ENCODE measurements at places on chromosomes 3 and 15.

GRCh38 chr15:101841656-101842055 lies 29.7 kb downstream of the OR4F15 start:
- no peak for DNase-seq

GRCh38 chr3:110519071-110519470 lies 552.5 kb upstream of the NECTIN3 start:
- no peak for DNase-seq

DNA sequence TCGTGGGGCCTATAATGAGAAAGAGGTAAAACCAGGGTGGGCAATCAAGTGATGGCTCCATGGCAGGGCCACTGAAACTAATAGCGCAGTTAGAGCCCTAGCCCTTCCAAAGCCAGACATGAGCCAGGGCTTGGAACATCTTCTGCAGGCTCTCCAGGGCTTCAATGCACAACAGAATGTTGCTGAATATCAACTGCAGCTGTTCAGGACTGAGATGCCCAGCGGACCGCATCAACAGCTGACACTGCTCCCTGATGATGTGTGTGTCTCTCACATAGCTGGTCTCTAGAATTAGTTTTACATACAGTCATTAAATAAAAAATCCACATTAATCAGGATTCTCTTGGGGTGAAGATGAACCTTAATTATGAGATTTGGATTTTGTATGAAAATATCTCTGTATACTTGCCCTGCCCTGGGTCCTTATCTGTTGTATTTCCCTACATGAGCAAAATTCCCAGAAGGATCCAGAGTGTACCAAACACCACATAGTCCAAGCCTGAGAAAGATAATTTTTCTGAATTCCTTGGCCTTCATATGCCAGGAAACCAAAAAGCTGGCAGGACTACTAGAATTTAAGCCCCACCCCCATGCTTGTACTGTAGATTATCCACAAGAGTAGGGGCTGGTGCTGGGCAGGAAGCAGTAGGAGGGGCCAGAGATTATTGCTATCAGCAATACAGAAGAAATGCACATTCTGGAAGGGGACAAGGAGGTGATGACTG lies 7.7 kb upstream of the GOLGB1 start:
- DNase-seq: no peak

GRCh38 chr3:42229942-42230688 lies 35.9 kb downstream of the CCK start:
- DNase-seq: no peak

DNA sequence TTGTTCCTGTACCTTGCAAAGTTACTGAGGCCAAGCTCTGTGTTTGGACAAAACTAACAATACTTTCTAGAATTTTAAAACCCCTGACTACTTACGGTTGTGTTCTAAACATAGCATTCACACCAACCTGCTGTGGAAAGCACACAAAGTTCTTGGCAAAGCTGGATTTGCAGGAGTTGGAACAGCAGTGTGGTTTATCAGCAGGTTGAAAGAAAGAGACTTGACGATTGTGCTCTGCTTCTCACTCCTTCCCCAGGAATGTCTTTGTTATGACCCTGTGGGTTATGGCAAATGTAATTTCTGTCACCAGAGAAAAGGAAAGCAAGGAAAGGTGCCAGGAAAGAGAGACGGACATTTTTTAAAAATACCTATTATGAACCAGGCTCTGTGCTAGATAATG lies 165.5 kb upstream of the TGFBR2 start:
- DNase-seq: no peak

DNA sequence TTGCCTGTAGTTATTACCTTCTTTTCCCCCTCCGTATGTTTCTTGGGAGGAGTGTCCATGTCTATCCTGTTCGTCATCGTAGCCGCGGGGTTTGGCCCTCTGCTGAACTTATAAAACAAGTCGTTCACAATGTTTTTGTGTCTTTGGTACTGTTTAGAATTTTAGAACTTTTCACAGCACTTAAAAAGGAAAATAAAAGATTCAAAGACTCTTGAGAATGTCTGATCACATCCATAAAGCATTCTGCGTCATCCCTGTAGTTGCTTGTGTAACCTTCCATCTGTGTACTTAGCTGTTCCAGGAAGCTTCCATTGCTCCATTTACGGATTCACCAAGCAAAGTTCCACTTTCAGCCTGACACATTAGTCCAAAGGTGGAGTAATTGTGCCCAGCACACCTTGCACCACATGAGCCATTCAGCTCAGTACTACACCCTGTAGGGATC lies 677.1 kb upstream of the NR2F2 start:
- DNase-seq: no peak

DNA sequence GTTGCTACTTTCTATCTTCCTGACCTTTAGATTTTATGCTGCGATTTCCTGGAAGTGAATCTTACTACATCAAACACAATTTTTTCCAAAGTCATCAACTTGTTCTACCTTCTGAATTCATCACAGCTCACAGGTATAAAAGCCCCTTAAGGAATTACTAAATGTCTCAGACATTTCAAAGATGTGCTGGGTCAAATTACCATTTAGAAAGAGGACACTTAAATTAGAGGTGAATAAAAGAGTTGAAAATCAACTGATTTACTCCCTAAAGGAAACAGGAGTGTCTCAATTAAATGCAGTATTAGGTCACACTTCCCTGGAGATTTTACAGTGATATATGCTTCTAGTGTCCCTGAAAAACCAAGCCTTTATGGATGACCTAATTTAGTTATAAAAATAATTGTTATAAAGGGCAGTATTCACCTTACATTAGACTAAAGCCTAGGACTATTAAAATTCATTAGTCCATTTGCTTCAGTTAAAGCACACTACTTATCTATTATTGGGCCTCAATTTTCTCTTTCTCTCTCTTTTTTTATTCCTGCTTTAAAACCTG lies 128.8 kb downstream of the GMNC start:
- no peak for DNase-seq

DNA sequence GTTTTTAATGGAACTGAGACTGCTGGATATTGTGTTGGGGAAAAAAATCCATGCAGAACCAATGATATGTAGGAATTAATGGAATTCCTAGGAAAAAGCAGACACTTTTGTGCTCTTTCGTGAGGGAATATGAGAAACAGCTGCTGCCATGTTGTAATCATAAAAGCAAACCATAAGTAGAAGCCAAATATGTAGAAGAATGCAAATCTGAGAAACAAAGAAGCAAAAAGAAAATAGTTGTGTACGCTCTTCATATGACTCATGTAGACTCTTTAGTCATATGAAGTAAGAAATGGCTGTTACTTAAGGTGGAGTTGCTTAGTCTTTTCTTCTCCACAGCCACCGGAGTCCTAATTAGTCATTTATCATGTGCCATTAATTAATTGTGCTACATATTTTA lies 298.6 kb upstream of the ZNF717 start:
- no peak for DNase-seq

GRCh38 chr3:186141790-186142189 lies 32.9 kb upstream of the ETV5 start:
- DNase-seq: no peak

- no peak for DNase-seq
These were observed 143.1 kb downstream of the LSAMP start for GRCh38 chr3:116302087-116302747.

- no peak for DNase-seq
These were observed 122.6 kb upstream of the ATP2B2 start for GRCh38 chr3:10627884-10628572.

- no peak for DNase-seq
These were observed 86.8 kb downstream of the CCK start for GRCh38 chr3:42179110-42179725.

- no peak for DNase-seq
These were observed 254.7 kb downstream of the NR1D2 start for GRCh38 chr3:24199775-24200247.

GRCh38 chr15:75361361-75361988 lies 6.9 kb downstream of the MAN2C1 start:
- DNase-seq: no peak

- no peak for DNase-seq
These were observed 919.9 kb downstream of the NAALADL2 start for GRCh38 chr3:175778994-175779393.

- no peak for DNase-seq
These were observed 11.4 kb downstream of the GPR87 start for GRCh38 chr3:151305060-151305774.

DNA sequence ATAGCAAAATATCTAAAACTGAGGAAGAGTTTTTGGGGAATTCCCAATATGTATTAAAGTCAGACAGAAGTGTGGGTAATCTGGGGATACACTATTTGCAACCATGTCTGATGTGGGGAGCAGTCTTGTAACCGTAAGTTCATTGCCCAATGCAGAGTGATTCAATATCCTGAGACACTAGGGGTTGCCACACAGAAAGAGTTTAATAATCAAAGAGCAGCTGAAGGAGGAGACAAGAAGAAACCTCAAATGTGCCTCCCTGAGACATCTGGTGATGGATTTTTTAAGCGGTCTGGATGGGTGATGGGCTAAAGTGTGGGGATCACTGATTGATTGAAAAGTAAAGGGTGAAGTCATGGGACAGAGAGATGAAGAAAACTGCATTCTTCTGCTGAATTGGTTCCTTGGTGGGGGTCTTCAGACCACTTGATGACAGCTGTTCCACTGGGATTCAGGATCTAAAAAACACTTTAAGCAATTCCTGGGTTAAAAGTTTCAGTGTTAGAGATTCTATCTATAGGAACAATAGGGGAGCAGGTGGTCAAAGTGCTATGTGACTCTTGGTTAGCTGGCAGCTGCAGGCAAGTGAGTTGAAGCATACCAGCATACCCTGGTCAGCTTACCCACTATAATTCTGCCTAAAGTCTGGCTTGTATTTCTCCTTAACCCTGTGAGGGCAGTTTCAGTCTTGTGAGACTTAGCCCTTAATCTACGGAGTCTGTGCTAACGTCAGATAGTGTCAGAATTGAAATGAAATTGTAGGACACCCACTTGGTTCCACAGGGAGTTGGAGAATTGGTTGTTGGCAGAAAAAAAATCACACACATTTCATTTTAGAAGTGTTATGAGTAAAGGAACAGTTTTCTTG lies 425.9 kb upstream of the TGFBR2 start:
- no peak for DNase-seq

- peak; percentile 87 for DNase-seq
These were observed 67.6 kb upstream of the HACD2 start for GRCh38 chr3:123652342-123652984.

DNA sequence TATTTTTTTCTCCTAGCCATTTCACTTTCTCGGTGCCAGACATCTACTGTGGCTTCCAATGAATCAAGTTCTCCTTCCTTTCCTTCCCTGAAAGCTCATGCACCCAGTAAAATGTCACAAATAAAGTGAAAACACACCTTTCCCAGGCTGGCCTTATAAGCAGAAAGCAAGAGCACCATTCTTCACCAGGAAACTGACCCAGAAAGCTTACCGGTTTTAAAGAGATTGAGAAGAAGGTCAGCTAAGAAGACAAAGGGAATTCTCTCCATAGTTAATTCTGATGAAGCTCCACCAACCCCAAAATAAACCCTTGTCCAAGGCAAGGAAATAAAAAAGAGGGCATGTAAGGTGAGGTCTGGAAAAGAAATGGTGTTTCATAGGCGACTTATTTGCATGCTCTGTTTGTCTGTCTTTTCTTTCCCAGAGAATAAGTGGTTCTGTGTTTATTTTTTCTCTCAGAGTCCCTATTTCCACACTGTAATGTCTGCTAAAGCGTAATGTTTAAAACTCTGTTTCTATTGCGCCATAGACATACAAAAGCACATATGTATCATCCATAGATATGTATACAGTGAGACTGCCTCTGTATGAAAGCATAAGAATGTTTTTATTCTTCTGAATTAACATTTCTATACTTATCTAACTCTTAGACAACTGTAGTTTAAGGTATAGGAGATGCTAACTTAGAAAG lies 2.8 kb downstream of the LSAMP start:
- no peak for DNase-seq

GRCh38 chr15:75302318-75302717 lies 19.7 kb downstream of the GOLGA6D start:
- DNase-seq: no peak

- no peak for DNase-seq
These were observed 24.5 kb downstream of the MB21D2 start for GRCh38 chr3:192892981-192893700.

- no peak for DNase-seq
These were observed 29.7 kb upstream of the MTMR10 start for GRCh38 chr15:31021067-31021665.

GRCh38 chr3:8500319-8500988 lies 1.2 kb upstream of the LMCD1 start:
- peak; percentile 25 for DNase-seq

GRCh38 chr3:34198309-34198708 lies 399.9 kb downstream of the PDCD6IP start:
- DNase-seq: no peak

DNA sequence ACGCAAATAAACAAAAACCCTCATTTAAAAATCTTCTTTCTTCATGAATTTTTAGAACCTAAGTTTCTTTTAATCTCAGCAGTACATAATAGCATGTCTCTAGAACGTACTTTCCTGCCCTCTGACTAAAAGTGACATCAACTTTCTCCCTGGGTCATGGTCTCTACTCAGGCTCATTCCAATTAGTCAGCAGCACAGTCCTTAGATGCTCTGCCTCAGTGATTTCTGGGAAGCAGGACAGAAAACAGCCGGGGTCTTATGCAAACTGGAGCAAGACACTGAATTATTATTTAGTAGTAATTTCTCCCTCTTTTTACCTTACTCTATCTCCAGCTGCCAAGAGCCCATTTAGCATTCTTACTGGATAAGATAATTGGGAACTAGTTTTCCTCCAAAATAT lies 365.2 kb downstream of the TUSC7 start:
- no peak for DNase-seq

- DNase-seq: no peak
These were observed 3.2 kb upstream of the HEG1 start for GRCh38 chr3:125058959-125059358.

GRCh38 chr3:53579636-53580035 lies 85.2 kb downstream of the CACNA1D start:
- DNase-seq: no peak

GRCh38 chr3:132625613-132626012 lies 28.5 kb downstream of the ACKR4 start:
- DNase-seq: no peak
